ENCODE measurements at places on chromosomes 2 and 18.

- no peak for DNase-seq
Measured at GRCh38 chr2:31319406-31320175, 85.6 kb downstream of the EHD3 start.

GRCh38 chr18:80033181-80034067, 810 bp upstream of the RBFA start:
- no peak for DNase-seq

GRCh38 chr2:132404056-132404455, 12.5 kb upstream of the GPR39 start:
- DNase-seq, result no peak

DNA sequence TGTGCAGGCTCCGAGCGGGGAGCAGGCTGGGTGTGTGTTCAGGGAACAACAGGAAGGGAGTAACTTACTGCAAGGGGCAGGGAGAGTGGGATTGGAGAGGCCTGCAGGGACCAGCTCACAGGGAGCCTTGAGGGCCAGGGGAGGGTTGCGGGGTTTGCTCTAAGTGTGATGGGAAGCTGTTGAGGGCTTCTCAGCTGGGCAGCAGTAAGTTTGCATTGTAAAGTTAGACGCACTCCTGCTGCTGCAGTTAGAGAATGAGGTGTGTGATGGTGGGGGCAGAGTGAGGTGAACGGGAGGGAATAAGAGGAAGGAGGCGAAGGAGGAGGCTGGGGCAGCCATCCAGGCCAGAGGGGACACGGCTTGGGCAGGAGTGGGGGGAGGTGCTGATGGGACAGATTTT, 53.4 kb downstream of the BOLA3 start:
- DNase-seq, result no peak

GRCh38 chr18:79798346-79798998, 734 bp downstream of the KCNG2 start:
- no peak for DNase-seq

- DNase-seq, result no peak
Measured at GRCh38 chr2:236210536-236210935, 42.4 kb upstream of the GBX2 start.

DNA sequence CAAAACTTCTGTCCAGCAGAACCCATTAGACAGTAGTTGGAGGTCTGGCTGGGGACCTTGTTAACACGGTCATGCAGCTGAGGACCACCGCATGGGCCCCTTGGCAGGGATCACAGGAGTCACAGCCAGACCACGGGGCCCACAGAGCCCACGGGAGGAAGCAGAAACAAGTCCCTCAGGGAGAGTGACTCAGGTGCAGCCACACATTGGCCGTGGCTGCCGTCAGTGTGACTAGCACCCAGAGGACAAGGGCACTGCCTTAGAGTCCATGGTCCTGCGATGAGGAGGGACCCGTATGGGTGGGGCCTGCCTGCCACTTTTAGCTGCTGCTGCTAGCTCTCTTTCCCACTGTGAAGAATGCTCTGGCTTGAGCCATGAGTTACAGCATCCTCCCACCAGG, 5.9 kb upstream of the RFX8 start:
- no peak for DNase-seq

DNA sequence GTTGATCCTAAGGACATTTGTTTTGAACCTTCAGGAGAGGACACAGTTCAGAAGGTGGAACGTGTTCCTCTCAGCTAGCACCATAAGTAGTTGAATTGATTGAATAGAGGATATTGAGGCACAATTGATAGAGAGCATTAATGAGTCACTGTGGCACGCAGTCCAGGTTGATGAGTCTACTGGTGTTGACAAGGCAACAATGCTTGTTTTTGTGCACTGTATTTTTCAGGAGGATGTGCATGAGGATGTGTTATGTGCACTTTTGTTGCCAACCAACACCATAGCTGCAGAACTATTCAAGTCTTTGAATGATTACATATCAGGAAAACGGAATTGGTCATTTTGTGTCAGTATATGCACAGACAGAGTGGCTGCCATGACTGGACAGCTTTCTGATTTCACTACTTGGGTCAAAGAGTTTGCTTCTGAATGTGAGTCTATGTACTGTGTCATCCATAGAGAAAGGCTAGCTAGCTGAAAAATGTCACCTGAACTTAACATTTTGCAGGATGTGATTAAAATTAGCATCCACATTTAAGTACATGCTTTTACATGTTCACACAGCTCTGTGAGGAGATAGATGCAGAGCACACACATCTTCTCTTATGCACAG, 140.1 kb upstream of the B3GNT2 start:
- DNase-seq, result no peak

GRCh38 chr2:119484834-119485233, 39.4 kb downstream of the SCTR start:
- DNase-seq, result no peak

DNA sequence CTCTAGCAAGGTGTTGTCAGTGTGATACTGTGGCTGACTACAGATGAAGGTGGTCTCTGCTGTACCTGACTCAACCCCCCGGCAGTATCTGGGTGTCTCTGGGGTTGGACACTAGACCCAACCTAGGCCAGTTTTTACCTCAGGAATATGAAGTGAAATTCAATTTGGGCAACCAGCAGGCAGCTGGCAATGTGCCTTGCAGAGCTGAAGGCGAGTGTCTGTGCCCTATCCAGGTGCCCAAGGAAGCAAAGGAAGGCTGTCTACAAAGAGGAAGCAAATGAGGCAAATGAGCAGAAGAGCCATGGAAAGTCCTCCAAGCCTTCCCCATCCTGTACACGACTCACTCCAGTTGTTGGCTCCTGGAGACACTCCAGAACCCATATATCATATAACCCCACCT, 264.6 kb upstream of the AGAP1 start:
- no peak for DNase-seq

GRCh38 chr2:150357770-150358467, 129.5 kb downstream of the RND3 start:
- no peak for DNase-seq

GRCh38 chr2:70668432-70668831, 99.6 kb downstream of the ADD2 start:
- no peak for DNase-seq

DNA sequence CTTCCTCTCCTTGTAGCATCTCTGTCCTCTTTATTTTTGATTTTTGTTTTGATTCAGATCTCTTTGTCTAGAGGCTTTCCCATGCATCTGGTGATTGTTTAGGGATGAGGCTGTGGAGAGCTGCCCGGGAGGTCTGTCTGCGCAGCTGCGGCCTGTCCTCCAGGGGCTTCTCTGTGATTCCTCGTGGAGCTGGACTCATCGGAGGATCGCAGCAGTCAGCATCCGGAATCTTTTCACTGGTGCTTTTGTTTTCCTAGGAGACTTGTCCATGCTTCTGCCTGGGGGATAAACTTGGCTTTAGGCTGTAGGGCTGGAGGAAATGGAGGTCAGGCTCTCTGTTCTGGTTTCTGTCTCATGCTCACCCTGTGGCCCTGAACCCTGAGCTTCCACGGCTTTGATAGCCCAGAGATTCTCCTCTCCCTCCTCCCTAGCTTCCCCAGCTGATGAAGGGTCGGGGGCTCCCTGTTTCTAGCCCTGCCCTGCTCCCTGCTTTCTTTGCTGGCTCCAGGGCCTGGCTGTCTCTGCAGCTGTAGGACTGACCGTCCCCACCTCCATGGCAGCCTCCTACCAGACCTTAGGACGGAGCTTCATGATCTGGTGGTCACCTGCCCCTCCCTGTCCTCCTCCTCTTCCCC, 35.5 kb downstream of the ZNF532 start:
- no peak for DNase-seq

GRCh38 chr2:47198985-47199451, 43.9 kb upstream of the STPG4 start:
- no peak for DNase-seq

DNA sequence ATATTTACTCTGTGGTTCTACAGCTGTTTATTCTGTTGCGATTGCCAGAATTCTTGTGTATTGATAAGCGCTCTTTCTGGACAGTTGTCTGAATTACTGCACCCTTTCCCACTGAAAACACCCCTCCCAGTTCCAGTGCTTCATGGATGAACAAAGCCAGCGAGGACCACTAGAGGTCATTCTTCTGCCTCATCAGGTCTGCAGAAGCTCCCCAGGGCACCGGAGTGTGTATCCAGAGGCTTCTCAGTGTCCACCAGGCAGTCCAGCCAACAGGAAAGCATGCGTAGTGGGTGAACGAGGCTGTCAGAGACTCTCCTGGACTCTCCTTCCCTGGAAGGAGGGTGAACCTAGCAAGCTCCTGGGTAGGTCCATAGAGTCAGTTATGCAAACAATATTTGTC, 40.6 kb upstream of the INHBB start:
- DNase-seq, result no peak

DNA sequence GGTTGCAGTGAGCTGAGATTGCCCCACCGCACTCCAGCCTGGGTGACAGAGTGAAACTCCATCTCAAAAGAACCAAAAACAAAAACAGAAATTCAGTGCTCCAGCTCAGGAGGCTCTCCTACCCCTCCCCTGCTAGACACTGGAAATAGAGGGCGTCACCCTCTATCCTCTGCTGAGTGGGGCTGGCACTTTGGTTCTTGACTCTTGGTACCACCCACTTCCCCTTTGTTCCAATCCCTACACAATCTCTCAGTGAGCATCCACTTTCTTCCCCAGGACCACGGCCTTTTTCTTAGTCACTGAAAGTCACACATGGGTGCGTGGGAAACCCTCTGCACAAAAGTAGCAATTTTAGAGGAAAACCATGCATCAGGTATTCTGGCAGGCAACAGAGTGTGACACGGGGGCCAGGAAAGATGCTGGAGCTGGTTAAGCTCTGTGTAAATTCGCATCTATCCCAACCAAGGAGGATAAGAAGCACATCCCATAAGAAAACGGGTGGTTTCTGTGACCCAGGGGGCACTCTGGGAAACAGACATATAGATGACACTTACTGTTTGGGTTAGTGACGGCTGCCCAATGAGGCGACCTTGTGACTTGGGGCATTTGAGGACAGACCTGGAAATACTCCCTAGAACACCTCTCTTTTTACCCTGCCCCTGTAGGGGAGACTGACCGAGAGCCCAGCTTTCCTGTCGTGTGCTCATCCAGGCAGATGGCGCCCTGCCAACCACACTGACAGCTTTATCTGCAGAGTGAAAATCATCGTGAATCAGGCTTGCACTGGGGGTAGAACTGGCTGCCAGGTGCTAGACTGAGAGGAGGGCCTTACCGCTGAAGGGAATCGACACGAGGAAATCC, 7.7 kb downstream of the HJURP start:
- no peak for DNase-seq

GRCh38 chr18:42192251-42193248, 237.5 kb downstream of the PIK3C3 start:
- no peak for DNase-seq

DNA sequence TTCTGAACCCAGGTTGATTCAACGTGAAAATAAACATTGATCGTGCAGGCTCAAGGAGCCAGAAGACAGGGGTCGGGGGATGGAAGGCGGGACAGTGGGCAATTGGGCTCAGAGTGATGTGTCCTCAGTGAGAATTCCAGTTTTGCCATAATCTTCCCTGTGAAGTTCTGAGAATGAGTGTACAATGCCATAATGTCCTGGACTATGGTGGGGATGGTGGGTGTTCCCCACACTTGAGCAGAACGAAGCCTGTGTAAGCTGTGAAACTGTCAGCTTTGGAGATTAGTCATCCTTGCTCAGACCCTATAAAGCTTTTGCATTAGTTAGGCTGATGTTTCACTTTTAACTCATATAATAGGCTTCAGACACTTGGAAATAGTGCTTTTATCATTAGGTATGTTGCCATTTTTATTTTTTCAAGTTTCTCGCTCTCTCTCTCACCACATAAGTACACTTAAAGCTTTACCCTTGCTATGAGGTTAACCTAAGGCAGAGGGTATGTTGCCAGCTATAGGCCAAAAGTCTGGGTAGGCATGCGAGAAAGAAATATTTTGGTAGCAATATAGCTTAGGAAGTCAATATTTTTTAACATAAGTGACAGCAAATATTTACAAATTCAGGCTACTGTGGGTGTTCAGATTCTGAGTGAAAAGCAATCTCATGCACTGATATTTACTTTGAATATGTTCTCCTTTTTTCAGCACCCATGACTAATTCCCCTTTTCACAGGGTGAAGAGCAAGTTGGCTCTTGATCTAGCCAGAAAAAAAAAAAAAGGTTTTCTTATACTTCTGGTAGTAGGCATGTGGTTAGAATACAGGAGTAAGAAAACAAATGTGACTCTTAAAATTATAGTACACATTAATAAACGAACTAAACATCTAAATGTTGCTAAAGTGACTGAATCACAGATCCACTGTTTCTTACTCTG, 47.2 kb downstream of the CDC42EP3 start:
- DNase-seq, result no peak

DNA sequence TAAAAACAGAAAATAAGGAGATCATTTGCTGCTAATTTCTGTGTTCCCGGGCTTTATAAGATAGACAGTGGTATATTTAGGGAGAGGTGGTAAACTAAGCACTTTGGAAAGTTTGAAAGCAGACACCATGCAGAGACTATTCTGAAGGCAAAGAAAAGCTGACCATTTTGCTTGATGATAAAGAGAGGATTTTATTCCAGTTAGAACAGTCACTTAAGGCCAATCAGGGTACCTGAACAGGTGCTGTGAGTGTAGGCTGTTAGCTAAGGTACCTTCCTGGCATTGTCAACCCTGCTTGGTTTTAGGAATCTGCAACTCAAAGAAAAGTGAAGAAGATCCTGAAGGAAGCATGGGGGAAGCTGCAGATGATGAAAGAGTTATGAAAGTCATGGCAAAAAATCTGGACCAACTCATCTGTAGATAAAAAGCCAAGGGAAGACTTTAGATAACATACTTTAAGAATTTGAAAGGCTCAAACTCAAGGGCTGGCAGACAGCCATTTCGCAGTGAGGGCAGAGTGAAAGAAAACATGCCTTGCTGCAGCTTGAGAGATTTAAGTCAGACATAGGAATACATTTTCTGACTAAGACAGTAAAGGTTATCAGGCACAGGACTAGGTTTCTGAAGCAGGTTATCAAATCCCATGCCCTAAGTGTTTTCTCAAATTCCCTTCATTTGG, 80.1 kb upstream of the ARL5A start:
- no peak for DNase-seq

DNA sequence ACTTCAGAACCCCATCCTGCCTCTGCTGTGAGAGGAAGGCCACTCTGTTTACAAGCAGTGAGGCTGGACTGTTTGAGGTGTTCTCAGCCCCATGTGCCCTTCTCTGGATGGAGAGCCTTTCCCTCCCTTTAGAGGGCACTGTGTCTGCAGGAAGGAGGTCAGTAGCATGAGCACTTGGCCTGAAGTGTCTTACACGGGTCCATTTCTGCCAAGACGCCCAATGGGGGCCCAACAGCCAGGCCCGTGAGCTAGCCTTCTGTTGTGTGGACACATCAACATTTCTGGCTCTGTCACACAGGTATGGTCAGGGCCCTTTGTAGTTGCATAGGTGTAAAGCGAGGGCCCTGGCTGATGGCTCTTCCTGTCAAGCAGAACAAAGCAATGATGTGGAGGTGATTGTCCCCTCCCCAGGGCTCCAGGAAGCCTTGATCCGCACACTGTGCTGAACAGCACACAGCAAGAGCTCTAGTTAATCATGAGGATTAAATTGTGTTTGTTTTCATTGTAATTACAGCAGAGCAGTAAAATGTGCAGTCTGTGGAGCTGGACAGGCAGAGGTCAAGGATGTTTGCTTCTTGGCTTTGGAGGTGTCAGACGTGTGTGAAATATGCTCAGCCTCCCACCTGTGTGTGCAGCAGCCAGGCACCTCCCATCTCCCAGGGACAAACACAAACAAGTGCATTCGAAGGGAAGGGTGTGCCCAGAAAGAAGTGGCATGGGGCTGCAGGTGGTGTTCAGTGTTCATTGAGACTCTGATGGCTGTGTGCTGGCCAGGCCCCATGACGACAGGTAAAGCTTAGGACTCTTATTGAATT, 132.1 kb downstream of the SH3RF3 start:
- DNase-seq, result no peak
